ENCODE measurements at places on chromosomes 7 and 10. TPM values are rescaled to one million over a fixed set of nuclear protein-coding genes. Genes with fewer than 3 reads are reported as not detected.

The CLDN4 gene
- 3.8 TPM for total RNA-seq

The FAM25A gene
- not detected for total RNA-seq

The CDK1 gene
- total RNA-seq: 5.0 TPM

The SPDYE2B gene
- not detected for total RNA-seq

The UPK3BL2 gene
- total RNA-seq: 5.7 TPM

The ZNF487 gene
- 12.8 TPM for total RNA-seq

The GJD4 gene
- not detected for total RNA-seq

The AQP1 gene
- 177 TPM for total RNA-seq

DNA sequence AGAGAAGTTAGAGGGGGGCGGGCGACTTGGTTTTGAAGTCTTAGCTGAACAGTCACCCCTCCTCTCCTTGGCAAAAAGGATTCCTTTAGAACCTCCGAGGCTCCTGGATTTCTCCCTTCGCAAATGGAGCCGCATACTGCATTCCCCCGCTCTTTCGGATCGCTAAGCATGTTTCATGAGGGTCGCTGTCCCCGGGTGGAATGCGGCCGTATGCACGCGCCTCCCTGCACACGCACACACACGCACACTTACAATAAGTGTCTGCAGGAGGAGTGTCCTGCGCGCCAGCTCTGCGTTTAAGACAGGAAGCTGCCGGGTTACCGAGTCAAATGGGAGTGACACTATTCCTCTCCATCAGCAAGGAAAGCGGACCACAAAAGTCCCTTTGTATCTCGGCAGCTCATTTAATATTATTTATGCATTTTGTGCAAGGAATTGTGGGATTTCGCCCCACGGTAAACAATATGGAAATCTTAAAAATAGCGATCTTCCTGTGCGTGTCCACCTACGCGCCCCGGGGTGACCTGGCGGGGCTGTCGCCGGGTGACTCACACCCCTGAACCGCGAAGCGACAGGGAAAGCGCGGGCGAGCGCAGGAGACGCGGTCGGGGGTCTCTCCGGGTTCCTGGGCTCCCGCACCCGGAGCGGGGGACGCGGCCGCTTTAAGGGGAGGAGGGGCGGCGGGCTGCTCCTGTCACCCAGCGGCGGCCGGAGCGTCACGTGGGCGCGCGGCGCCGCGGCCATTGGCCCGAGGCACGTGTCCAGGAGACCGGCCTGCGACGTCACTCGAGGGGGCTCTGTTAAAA lies 988 bp upstream of the EN2 start:
- DNase-seq: no peak
- peak overlapping the region; percentile 76 for H3K4me3 ChIP-seq
- H3K36me3 ChIP-seq: no peaks in the 10 kb centered on the region
- peaks cover 23% of the 10 kb centered on the region for H3K27me3 ChIP-seq
- no peak overlapping the region for H3K27ac ChIP-seq
- H3K4me1 ChIP-seq: peaks cover 11% of the 10 kb centered on the region

- no peak overlapping the region for H3K4me3 ChIP-seq
- no peaks in the 10 kb centered on the region for H3K27me3 ChIP-seq
- no peaks in the 10 kb centered on the region for H3K36me3 ChIP-seq
- no peak for DNase-seq
- no peaks in the 10 kb centered on the region for H3K4me1 ChIP-seq
- no peak overlapping the region for H3K27ac ChIP-seq
These were observed 496.6 kb downstream of the INHBA start for GRCh38 chr7:41206267-41206666.

DNA sequence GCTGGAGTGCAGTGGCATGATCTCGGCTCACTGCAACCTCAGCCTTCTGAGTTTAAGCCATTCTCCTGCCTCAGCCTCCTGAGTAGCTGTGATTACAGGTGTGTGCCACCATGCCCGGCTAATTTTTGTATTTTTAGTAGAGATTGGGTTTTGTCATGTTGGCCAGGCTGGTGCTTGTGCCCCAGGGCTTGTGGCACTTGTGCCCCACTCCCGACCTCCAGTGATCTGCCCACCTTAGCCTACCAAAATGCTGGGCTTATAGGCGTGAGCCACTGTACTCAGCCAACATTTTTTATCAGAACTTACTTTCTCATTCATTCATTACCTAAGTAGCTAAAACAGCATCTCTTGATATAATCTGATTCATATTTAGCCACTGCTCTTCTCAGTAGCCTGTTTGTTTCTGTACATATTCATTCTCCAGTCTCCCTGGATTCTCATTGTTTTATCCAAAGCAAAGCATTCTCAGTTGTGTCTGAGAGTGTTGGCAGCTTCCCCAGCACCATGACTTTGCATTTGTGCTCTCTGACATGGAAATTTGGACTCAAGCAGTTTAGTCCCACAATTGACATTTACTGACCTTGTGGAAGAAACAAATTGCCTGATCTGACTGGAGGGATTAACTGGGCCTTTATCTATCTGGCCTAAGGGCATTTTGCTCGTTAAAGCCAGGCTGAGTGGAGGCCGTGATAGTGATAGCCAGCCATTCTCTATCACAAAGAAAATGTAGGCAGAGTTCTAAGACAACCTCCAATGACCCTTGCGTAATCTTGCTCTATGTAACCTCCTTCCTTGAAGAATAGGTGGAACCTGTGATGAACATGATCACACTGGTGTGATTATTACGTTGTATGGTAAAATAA lies 44.9 kb downstream of the AKR1B15 start:
- peak; percentile 60 for DNase-seq
- no peaks in the 10 kb centered on the region for H3K4me1 ChIP-seq
- H3K36me3 ChIP-seq: no peaks in the 10 kb centered on the region
- peak overlapping the region; percentile 88 for H3K27ac ChIP-seq

DNA sequence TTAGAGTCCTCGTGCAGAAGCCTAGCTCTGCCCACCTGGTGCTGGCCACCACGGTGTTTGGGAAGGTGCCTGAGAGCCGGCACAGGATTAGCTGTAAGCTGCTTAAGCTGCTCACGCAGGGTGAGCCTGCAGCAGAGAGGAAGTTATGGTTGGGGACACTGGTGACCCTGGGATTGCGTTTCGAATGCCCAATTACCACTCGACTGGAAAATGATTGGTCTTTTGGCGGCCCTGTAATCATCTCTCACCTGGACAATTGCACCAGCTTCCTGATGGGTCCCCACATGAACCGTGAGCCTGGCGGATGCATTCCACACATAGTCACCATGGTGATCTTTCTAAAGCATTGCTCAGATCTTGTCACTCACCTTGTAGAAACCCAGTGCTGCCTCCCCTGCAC lies 442.3 kb upstream of the ZMIZ1 start:
- H3K27me3 ChIP-seq: no peaks in the 10 kb centered on the region
- no peaks in the 10 kb centered on the region for H3K36me3 ChIP-seq
- H3K4me1 ChIP-seq: no peaks in the 10 kb centered on the region
- no peak overlapping the region for H3K4me3 ChIP-seq

DNA sequence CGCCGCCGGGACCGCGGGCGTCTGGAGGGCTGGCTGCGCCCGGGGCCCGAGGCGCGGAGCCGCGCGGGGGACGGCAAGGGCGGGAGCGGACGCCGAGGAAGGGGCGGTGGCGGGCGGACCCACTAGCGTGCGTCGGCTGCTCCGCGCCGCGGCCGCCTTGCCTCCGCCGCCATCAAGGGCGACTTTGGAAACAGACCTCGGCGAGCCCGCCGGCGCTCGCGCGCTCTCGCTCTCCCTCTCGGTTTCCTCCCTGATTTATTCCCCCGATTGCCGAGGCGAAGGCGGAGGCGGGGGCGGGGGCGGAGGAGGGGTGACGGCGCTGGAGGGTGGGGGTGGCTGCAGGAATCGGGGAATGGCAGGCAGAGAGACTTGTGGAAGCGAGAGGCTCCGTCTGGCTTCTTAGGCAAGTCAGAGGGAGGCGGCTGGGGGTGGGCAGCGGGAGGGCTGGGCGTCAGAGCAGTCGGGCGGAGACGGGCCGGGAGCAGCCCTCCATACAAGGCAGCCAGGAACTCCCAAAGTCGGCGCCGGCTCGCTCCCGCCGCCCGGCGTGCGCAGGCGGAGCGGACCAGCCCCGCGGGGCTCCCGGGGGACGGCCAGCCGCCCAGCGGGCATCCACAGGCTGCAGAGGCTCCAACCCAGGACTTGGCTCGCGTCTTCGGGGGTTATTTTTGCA lies at the start of gene CACNA2D1:
Gene CACNA2D1, minus strand, starts transcription at position 231 of the 673 bp plus-strand sequence.
- H3K4me3 ChIP-seq: peak within 1 kb of the TSS; percentile 92
- DNase-seq: peak; percentile 49
- H3K27me3 ChIP-seq: no peaks in the 10 kb centered on the region
- peak within 1 kb of the TSS; percentile 92 for H3K27ac ChIP-seq

GRCh38 chr10:110493832-110494426 lies 3.8 kb upstream of the DUSP5 start:
- DNase-seq: peak; percentile 48
- peak overlapping the region; percentile 65 for H3K27ac ChIP-seq
- no peaks in the 10 kb centered on the region for H3K4me1 ChIP-seq
- H3K36me3 ChIP-seq: no peaks in the 10 kb centered on the region

DNA sequence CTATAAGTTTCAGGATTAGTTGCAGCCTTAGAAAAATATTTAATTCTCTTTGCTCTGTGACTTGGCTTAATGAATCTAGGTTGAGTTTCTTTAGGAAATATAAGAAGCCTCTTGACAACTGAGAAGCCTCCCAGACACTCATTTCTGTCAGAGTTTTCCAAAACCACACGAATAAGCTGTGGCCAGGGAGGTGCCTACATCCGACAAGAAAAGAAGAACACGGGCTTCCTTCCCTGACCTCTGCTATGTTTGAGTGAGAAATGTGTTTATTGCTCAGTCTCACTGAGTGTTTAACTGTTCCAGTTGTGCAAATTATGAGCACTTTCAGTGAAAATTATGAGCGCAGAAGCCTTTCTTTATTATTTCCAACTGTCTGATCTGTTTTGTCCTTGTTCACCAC lies 105.0 kb downstream of the TRIL start:
- no peak overlapping the region for H3K27ac ChIP-seq
- H3K4me3 ChIP-seq: no peak overlapping the region
- no peaks in the 10 kb centered on the region for H3K4me1 ChIP-seq
- no peaks in the 10 kb centered on the region for H3K36me3 ChIP-seq

- H3K36me3 ChIP-seq: no peaks in the 10 kb centered on the region
- no peak overlapping the region for H3K27ac ChIP-seq
- no peaks in the 10 kb centered on the region for H3K27me3 ChIP-seq
- H3K4me3 ChIP-seq: no peak overlapping the region
These were observed 3.7 kb downstream of the LAMTOR4 start for GRCh38 chr7:100152404-100152803.

- no peak overlapping the region for H3K4me3 ChIP-seq
- no peak overlapping the region for H3K27ac ChIP-seq
- no peaks in the 10 kb centered on the region for H3K27me3 ChIP-seq
- no peaks in the 10 kb centered on the region for H3K36me3 ChIP-seq
These were observed 90.7 kb upstream of the TMEM168 start for GRCh38 chr7:112880818-112881418.

GRCh38 chr7:127566242-127566641 lies 19.2 kb downstream of the GCC1 start:
- H3K36me3 ChIP-seq: no peaks in the 10 kb centered on the region
- DNase-seq: no peak
- no peak overlapping the region for H3K4me3 ChIP-seq
- H3K4me1 ChIP-seq: no peaks in the 10 kb centered on the region
- H3K27me3 ChIP-seq: no peaks in the 10 kb centered on the region

DNA sequence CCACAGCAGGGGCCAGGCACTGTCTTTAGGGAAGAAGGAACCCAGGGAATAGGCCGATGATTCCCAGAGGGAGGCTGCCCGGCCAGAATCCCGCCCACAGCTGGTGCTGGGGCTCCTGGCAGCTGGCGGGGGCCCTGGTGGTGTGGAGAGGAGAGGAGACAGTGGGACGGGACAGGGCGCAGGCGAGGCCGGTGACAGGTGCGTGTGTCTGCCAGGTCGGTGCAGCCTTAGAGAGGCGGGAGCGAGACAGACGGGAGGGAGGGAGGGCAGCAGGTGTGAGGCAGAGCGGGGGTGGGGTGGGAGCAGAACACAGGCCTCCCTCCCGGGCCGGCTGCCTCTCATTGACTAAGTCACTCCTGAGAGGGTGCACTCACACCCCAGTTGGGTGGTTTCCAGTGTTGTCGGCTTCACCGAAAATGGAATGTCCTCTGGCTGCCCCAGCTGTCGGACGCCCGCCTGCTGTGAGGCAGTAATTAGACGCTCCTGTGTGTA lies 55.2 kb downstream of the ELFN1 start:
- H3K4me3 ChIP-seq: no peak overlapping the region
- no peaks in the 10 kb centered on the region for H3K36me3 ChIP-seq
- H3K27me3 ChIP-seq: no peaks in the 10 kb centered on the region
- H3K4me1 ChIP-seq: no peaks in the 10 kb centered on the region
- no peak for DNase-seq

GRCh38 chr7:106089647-106090046 lies 22.5 kb downstream of the SYPL1 start:
- no peaks in the 10 kb centered on the region for H3K4me1 ChIP-seq
- H3K4me3 ChIP-seq: no peak overlapping the region
- H3K27me3 ChIP-seq: no peaks in the 10 kb centered on the region
- no peaks in the 10 kb centered on the region for H3K36me3 ChIP-seq
- H3K27ac ChIP-seq: no peak overlapping the region

GRCh38 chr10:5897504-5897903 lies 7.5 kb downstream of the FBH1 start:
- no peak overlapping the region for H3K27ac ChIP-seq
- no peaks in the 10 kb centered on the region for H3K36me3 ChIP-seq
- no peaks in the 10 kb centered on the region for H3K27me3 ChIP-seq

- H3K4me1 ChIP-seq: no peaks in the 10 kb centered on the region
- H3K27me3 ChIP-seq: no peaks in the 10 kb centered on the region
- DNase-seq: no peak
These were observed 98.3 kb downstream of the HBP1 start for GRCh38 chr7:107267138-107267537.

DNA sequence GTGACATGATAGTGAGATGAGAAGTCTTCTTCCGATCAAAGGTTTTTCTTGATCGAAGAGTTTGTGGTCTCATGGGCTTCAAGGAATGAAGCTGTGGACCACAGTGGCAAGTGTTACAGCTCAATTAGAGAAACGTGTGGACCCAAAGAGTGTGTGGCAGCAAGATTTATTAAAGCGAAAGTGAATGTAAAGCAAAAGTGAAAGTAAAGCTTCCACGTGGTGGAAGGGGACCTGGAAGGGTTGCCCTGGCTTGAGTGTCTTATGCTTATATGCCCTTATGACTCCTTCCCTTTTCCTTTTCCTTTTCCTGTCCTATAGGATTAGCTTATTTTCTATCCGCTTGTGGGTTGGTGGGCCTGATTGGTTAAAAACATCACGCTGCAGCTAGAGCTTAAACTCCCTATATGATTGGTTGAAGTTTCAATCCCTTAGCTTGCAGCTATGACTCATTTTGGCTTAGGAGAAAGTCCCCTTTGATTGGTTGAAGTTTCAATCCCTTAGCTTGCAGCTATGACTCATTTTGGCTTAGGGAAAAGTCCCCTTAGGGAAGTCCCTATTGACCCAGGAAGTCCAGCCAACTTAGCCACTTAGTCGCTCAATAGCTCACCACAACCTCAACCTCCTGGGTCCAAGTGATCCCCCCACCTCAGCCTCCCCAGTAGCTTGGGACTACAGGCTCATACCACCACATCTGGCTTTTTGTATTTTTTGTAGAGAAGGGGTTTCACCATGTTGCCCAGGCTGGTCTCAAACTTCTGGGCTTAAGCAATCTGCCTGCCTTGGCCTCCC lies 34.7 kb downstream of the MRPS24 start:
- no peak overlapping the region for H3K4me3 ChIP-seq
- H3K27me3 ChIP-seq: no peaks in the 10 kb centered on the region
- no peaks in the 10 kb centered on the region for H3K36me3 ChIP-seq
- no peak for DNase-seq
